Activated CD4-positive, alpha-beta T cell treated with anti-CD3 and anti-CD28 coated beads, Interleukin-10, Interleukin-2, amounts not matched to agents 100 ng/mL and 50 ng/mL, durations not matched to agents 16 hours and 8 hours (primary cell): ENCODE measurements at places on chromosomes 4 and X.

- DNase-seq, result peak; percentile 9
Measured at GRCh38 chrX:11765449-11765848, 7.4 kb downstream of the MSL3 start.

DNA sequence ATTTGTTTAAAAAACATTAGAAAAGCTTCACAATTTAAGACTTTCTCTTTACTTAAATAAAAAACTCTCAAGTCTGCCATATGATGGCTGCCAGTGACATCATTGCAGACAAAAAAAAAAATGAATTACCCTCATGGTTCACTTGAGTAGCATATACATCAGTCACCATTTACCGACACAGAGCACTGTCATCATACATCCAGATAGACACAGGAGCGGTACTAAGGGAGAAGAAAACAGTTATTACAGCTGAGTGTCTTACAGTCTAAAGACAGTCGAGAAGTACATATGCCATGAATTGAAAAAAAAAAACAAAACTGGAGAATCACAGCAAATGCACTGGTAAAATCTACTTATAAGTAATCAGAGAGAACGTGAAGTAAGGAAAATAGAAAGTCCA is 405.7 kb upstream of the GALNT7 start:
- no peak for DNase-seq

- DNase-seq, result no peak
Measured at GRCh38 chrX:44698357-44698756, 145.5 kb upstream of the DUSP21 start.

- peak; percentile 71 for DNase-seq
Measured at GRCh38 chrX:101430457-101431078, 22.5 kb downstream of the HNRNPH2 start.

- DNase-seq, result no peak
Measured at GRCh38 chrX:10486373-10486772, 134.0 kb downstream of the MID1 start.

DNA sequence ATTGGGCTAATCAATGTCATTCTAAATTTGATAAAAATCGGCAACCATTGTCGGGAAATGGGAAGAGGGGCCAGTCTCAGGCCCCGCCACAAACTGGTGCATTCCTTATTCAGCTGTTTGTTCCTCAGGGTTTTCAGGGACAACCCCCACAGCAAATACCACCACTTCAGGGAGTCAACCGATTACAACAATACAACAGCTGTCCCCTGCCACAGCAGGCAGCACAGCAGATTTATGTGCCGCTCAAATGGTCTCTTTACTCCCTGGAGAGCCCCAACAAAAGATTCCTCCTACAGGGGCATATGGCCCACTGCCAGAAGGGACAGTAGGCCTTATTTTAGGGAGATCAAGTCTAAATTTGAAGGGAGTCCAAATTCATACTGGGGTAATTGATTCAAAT is 61.8 kb downstream of the ZNF732 start:
- no peak for DNase-seq

GRCh38 chrX:29066516-29066915 is 479.3 kb downstream of the IL1RAPL1 start:
- DNase-seq, result no peak

DNA sequence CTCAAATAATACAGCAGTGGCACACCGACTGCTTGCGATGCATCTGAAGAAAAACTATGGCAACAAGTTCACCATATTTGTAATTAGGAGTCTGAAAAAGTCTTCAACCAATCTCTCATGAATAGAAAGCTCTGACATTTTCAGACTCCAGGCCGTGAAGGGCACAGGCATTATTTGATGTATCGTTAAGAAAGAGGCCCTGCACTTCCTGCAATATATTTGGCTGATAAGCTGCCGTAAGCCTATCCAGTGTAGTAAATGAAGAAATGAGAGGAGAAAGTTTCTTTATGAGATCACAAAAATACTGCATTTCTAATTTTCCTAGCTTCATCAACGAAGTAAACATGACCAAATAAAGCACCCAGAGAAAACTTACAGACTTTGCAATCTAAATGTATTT is 613.8 kb upstream of the TECRL start:
- no peak for DNase-seq

DNA sequence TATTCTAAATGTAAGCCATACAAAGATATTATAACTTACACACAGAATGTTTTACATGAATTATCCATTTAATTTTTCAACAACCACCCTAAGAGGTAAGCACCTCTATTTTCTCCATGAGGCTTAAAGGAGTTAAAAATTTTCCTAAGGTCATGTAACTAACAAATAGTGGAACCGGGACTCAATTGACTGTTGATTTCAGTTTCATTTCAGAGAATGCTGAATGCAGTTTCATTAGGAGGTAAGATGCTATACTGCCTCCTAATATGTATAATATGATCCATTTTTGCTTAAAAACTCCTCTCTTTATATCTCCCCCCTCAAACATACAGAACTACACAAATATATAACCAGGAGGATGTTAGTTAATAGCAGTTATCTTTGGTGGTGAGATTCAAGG is 29.1 kb downstream of the PHKA1 start:
- DNase-seq, result no peak

- no peak for DNase-seq
Measured at GRCh38 chr4:111519683-111520082, 625.6 kb upstream of the FAM241A start.

DNA sequence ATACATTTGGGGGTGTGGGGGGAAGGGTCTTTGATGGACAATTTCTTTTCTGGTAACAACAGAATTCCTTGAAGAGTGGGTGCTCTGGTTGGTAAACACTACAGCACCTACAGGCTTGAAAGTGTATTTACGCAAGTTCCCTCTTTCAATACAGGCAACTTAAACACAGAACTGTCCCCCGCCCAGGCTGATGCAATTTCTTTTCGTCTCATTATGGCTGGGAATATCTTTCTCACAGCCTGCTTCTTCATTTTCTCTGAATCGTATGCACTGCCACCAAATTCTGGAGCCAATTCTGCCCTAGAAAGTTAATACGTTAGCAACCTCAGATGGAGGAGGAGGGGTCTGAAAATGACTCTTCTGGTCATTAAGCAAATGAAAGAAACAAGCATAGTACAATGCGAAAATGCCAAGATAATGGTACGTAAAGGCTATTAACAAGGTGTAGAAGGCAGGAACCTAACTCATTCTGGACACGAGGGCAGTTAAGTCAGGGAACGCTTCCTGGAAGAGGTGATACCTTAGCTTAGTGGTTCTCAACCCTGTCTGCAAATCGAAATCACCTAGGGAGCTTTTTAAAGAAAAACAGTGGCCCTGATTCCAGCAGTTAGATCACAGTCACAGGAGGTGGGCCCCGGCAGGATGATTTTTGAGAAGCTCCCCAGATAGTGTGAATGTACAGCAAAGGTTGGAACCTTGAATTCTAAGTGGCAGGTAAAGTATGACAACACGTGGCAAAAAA is 1.0 kb downstream of the AGA start:
- peak; percentile 38 for DNase-seq

DNA sequence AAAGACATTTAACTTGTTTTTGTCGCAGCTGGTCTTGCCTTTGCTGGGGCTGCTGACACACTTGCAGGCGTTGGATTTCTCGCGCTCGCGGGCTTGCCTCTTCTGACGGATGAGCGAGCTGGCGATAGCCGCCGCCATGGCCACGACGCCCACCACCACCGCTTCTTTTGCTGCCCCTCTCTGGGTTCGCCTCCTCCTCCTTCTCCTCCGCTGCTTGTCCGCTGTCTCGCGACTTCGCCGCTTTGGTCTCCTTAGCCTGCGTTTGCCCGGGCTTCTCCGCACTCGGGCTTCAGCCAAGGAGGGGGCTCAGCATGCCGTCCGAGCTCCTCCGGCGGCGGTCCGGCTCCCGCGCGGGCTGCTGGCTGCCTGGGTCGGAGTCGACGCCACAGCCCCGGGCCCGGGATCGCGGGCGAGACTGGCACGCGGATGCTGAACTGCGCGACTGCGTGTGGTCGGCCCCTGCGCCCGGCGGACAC is 613 bp downstream of the FGF13 start:
- no peak for DNase-seq

DNA sequence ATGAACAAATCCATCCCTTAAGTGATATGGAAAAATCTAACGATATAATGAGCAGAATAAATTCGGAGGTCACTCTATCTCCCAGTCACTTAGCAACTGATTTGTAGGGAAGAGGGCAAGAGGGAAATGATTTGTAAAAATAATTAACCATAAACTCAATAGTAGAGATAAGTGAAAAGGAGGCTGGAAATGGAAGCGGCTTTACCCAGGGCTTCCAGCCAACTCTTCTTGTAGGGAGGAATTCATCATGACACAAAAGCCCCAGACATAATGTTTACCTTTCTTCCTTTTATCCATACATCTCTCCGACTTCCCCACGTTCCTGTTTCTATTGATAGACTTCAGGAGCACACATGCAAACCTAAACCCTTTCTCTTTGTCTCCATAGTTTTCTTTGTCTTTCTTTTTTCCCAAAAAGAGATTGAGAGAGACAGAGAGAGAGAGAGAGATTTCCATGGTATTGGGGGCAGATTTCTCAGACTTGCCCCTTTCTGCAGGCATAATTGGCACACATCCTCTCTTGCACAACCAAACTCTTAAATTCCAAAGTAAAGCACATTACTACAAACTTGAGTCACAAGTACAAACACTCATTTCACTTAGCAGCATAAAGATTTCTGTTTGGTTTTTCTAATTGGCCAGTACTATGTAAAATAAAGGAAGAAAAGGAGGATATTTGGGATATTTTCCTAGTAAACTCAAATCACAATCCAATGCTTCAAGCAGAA is 140.9 kb downstream of the MAPK10 start:
- DNase-seq, result no peak

DNA sequence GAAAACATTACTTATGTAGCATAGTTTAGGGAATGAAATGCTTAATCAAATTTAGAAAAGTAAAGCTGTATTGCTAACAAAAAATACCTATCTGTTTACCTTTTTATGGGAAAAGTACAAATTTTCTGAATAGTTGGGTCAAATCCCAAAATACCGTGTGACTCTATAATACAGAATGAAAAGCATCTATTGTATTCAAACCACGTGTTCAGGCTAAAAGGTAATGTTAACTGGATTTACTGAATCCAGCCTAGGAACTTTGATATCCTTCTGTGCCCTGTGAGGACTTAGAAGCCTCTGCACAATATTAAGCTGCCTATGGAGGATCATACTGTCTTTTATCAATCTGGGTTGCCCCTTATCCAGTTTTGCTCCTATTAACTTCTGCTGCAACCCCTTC is 36.3 kb upstream of the AGA start:
- DNase-seq, result no peak

DNA sequence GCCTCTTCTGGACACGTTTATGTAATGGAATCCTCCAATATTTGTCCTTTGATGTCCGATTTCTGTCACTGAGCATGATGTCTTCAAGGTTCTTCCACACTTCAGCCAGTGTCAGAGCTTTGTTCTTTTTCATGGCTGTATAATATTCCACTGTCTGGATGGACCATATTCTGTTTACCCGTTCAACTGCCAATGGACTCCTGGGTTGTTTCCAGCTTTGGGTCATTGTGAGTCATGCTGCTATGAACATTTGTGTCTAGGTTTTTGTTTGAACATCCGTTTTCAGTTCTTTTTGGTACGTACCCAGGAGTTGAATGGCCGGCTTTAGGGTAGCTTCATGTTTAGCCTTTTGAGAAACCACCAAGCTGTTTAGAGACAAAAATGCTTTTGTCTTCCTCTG is 93.2 kb downstream of the SHOX start:
- DNase-seq, result no peak

DNA sequence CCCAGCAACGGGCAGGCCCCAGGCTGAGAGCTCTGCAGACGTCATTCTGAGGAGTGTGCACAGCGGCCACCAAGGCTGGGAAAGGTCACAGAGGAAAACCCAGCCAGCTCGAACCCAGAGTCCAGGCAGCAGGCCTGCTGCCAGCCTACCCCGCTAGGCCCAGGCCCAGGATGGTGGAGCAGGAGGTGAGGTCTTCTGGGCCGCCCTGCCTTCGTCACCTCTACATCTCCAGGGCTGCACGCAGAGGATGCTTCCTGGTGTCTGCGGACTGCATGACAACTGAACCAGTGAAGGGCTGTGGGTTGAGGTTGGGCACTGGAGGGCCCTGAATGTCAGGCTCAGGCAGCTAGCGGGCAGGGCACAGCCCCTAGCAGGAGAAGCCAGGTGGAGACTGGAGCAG is 5.8 kb upstream of the ADRA2C start:
- DNase-seq, result no peak

GRCh38 chr4:183394166-183394951 is 50.1 kb upstream of the CDKN2AIP start:
- no peak for DNase-seq

DNA sequence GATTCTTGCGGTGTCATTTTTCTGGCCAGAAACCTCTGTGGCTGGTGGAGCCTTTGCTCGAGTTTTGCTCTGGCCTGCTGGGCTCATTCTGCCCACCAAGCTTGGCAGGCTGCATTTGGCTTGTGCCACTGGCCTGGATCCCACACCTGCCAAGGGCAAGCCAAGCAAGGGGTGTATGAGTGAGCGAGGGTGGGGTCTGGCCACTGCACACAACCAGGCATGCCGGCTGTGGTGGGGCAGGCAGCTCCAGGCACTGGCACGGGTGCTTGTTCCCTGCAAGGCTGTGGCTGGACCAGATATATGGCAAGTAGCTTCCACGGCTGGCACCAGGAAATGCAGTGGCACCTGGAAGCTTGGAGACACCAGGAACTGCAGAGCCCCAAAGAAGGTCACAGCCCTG is 68.6 kb upstream of the PPP3CA start:
- DNase-seq, result no peak

DNA sequence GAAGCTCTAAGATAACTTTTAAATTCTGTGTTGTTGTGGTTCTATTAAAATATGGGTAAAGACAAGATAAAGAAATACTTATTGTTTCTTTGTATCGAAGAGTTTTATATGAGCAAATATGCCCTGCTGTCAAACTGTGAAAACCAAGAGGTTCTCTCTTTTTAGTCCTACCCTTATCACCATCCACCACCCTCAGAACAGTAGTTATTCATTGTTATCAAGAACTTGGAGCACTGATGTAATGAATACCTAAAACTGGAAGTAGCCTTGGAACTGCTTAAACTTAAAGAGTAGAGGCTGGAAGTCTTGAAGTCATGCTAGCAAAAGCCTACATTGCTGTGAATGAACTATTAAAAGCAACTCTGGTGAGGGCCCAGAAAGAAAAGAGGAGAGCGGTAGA is 9.2 kb downstream of the PIR start:
- DNase-seq, result no peak

DNA sequence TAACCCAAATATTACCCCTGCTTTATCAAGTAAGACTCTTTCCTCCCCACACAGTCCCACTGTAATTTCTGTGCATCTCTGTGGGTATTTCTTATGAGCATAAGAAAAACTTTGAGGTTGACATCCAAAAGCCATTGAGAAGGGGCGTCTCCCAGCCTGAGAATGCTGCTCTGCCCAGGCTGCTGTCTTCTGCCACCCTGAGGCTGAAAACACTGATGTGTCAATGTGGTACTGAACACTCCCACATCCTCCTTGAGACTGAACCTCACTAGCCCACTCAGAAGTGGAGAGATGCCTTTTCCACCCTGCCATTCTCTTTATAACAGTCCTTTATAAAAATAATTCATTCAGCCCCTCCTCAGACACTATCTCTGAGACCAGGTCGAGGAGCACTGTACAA is 120.8 kb downstream of the SMIM20 start:
- peak; percentile 58 for DNase-seq
